ENCODE measurements at places on chromosomes 11 and 22. TPM values are rescaled to one million over a fixed set of nuclear protein-coding genes. Genes with fewer than 3 reads are reported as not detected.

DNA sequence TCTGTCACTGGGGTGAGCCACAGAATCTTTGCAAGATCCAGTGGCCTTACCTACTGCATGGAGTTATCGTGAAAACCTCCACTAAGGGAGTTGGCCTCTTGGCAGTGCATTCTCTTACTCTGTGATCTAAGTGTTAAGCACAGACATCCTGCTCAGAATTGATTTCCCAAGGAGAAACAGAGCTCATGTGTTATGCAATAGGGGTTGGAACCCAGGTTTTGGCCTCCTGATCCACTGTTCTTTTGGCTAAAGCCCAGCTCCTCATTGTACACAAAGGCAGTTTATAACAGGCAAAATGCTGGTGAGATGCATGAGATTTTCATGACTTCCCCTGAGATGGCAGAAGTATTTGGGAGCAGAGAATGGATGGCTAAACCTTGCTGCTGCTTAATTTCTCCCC is 11.8 kb downstream of the DTX4 start:
- DNase-seq = no peak

The UPK3A gene
- total RNA-seq = not detected

DNA sequence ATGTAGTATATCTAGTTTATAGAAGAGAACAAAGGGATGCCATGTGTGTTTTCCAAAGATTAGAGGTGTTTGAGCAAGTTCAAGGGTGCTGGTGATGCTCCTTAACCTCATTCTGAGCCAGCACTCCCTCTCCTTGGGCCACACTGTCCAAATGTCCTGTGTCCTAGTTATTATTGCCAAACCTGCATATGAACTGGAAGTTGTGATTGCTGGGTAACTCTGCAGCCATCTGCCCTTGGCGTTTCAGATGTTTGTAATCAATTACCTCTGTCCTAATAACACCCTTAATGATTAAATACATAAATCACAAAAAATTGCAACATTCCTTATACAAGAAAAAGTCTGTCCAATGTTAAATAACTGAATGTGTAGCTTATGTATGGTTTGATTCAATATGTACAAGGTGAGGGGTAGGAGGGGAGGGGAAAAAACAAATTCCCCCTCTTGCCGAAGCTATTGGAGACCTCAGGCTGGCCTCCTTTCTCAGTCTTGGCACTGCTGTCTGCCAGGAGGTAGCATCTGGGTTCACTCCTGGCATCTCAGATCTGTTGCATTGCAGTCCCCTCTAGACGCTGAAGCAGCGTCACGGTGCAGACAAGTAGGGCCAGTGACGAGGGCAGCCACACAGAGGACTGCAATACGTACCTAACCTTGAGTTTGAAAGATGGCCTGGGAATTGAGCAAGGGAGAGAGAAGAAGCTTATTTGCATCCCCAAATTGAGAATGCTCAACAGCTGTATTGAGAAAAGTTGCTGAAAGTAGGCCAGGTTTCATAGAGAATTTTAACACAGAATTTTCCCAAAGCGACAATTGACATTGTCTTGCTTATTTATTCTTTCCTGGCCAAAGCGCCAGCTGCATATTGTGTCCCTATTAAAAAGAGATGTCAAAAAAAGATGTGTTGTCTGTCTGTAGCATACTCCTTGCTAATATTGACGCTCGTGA is 89.6 kb upstream of the ARHGAP32 start:
- no peak for DNase-seq

DNA sequence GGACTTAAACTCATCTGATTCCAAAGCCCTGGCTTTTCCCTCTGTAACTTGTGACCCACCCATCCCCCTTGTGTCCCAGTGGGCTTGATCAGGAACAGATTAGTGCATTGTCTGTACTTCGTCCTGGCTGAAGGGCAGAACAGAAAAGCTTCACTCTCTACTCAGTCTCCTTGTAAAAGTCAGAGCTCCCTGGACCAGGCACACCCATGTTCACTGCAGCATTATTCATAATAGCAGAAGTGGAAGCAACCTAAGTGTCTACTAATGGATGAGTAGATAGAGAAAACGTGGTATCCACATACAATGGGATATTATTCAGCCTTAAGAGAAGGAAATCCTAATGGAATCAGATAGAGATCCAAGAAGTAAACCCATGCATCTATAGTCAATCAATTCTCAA is 20.7 kb downstream of the DRD2 start:
- DNase-seq = no peak

GRCh38 chr22:48856308-48856615 is 971.4 kb downstream of the BRD1 start:
- DNase-seq = no peak

DNA sequence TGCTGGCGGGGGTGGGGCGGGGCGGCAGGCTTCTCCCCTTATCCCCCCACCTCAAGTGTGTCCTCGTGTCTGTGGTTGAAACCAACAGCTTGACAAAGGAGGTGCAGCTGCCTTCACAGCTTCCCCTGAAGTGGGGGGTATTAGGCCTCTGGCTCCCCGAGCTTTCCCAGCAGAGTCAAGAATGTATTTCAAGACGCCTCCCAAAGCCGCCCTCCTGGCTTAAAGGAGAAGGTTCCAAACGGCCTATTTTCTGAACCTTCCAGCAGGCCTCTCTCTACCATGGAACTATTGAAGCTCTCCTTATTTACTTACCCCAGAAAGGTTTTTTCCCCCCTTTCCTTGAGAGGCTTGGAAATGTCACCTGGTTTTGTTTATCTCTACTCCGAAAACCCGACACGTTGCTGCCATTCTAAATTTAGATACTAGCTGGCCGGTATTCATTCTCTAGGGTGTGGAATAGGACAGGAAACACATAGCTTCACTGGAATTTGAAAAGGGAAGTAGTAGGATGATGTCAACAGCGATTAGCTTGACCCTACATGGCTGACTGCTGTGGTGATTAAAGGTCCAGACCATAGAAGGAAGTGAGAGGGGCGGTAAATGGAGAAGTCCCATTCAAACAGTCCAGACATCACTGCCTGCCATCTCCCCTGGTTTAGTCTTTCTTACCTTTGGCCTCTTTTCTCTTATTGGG is 671 bp upstream of the PICALM start:
- peak; percentile 97 for DNase-seq

- DNase-seq = no peak
These were observed 10.5 kb downstream of the SMTNL1 start for GRCh38 chr11:57547854-57548377.

- DNase-seq = peak; percentile 48
These were observed 47.6 kb upstream of the NAV2 start for GRCh38 chr11:19664886-19665548.

The PKP3 gene
- total RNA-seq = 328 TPM

The RAB39A gene
- not detected for total RNA-seq

The MAPK1 gene
- 28.8 TPM for total RNA-seq

GRCh38 chr22:24205438-24206195 is 24.3 kb downstream of the SUSD2 start:
- DNase-seq = peak; percentile 10

Measured in bronchial epithelial cell (primary cell).